NCI-H2081 (cell line): ENCODE measurements at places on chromosomes 4 and X.

GRCh38 chrX:151505796-151506195 lies 57.7 kb upstream of the PASD1 start:
- DNase-seq: no peak

DNA sequence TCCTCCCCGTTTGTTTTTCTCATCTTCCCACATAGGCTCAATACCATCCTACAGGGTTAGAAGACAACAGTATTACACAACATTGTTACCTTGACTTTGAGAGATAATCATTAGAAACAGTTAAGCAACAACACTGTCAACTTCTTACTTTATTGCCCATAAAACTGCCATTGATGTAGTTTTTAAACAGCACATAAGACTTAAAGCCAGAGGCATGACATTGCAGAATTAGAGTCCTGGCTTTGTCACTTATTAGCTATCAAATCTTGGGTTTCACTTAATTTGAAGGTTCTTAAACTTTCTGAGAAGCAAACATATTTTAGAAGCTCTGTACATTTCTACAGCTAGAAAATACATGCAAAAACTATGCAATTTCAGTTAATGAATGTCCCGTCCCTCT lies 41.8 kb downstream of the EIF4E start:
- no peak for DNase-seq

GRCh38 chrX:110210417-110211139 lies 107.3 kb downstream of the AMMECR1 start:
- DNase-seq: peak; percentile 49

- no peak for DNase-seq
Observed at GRCh38 chrX:21151051-21151450, 223.2 kb upstream of the CNKSR2 start.

GRCh38 chr4:24798036-24798610 lies 2.8 kb downstream of the SOD3 start:
- DNase-seq: no peak

DNA sequence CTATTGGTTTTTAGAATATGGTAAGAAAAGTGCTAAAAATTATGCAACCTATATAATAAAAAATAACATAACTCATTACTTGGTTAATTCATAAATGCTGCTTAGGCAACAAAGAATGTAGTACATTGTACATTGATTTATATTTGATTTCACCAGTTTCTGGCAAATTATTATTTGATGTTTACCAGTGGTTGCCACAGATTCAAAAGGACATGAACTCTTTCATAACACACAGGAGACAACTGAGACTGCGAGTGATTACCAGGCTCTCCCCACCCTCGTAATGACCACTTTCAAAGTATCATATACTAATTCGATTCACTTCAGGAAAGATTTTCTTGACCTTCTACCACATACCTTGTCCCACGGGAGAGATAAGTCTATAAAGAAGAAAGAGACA lies 158.5 kb downstream of the NR3C2 start:
- no peak for DNase-seq

GRCh38 chrX:17854531-17854930 lies 6.6 kb downstream of the RAI2 start:
- no peak for DNase-seq

DNA sequence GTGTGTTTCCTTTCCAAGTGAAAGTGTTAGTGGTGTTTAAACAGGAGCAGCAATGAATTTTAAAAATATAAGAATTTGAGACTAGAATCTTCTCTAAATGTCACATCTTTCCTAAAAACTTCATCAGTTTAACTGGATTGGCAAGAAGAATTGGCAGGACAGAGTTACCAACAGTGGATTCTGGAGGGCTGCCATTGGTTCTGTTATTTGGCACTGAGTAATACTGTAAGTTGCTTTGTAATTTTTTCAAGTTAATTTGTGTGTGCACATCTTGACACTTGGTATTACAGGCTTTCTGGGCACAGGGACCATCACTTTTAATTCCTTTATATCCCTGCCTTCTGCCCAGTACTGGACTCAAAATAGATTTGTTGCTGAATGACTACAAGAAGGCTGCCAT lies 4.5 kb upstream of the GPRIN3 start:
- no peak for DNase-seq

GRCh38 chrX:74925225-74926088 lies at the start of gene NEXMIF:
TSS of gene NEXMIF (minus strand) at chrX:74925452.
- DNase-seq: peak; percentile 4
